ENCODE measurements at places on chromosomes 12 and 14.

GRCh38 chr14:22882529-22883172 is 371 bp upstream of the REM2 start:
- DNase-seq: no peak

- DNase-seq: no peak
Measured at GRCh38 chr14:58826845-58827686, 189.3 kb downstream of the DACT1 start.

DNA sequence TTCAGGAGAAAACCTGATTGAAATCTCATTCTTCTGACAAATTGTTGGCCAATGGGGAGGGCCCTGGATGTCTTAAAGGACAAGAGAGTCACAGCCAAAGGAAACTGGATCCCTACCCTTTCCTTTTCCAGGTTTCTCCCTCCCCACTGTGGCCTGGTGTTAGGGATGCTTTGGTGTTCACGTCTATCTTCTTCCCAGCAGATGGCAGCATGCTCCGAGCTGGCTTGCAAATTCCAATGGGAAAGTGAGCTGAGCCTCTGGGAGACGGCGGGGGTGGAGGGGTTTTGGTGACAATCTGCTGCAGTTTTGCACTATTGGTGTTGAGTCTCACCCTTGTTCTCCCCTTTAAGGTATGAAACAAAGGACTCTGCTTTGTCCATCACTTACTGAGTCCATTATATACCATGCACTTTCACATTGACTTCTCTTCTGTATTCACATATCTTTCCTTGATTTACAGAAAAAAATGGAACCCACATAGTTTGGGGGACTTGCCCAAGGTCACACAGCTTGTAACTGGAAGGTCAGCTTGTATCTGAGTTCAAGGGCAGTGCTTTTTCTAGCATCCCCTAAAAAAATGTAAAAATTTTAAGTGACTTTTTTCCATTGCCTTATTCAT is 39.3 kb downstream of the CCDC177 start:
- no peak for DNase-seq

GRCh38 chr12:128361400-128361995 is 94.5 kb downstream of the TMEM132C start:
- DNase-seq: no peak

DNA sequence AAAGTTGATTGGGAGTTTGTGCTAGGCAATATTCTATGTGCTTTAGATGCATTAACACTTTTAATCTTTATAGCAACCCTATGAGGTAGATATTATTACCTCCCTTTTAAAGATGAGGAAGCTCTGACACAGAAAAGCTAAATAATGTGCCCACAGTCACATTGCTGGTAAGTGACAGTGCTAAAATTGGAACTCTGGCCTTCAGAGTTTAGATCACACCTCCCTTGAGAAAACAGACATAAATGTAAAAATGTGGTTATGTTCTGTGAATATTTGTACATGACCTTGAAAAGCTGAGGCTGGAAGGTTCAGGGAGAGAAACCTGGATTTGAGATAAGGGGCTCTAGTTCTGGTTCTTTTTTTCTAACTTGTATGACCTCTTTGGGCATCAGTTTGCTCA is 1.9 kb downstream of the ABHD4 start:
- DNase-seq: no peak

DNA sequence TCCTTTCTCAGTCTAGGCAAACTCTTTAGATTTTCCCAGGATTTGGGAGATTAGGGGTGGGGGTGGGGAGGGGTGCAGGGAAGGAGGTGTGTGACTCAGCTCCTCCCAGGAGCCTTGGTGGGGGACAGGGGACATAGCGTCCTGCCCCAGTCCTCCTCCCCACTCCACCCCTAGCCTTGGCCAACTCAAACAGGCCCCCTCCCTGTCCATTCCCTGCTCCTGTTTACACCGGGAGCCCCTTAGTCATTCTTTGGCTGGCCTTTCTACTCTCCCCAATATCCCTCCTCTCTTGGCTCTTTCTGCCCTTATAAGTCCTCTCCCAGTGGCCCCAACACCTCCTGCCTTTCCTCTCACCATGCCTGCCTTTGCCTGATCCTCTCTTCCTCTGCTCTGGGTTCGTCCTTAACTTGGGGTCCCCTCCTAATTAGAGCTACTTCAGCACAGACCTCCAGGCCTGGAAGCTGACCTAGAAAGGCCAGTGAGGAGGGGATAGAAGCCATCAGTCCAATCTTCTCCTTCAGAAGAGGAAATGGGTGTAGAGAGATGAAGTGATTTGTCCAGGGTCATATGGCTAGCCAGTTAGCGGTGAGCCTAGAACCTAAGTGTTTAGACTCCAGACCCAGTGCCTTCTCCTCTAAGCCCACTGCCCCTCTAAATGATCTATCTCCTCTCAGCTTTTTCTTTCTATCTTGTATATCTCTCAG is 2.3 kb upstream of the ITGA5 start:
- no peak for DNase-seq

DNA sequence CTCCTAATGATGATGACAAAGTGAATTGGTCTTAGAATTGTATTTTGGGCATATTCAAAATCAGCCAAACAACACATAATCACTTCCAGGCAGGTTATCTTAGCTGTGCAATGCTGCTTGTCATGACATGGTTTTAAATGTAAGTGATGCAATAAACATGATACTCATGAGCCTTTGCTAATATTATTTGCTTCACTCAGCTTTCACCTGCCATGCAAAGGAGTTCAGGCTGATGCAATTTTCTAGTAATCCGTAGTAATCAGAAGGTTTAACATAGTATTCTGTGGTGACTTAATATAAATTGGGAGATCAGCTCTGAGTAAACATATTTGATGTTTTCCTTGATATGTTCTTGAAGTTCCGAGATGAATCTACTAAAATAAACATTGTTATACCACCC is 29.1 kb downstream of the TMEM260 start:
- DNase-seq: no peak

DNA sequence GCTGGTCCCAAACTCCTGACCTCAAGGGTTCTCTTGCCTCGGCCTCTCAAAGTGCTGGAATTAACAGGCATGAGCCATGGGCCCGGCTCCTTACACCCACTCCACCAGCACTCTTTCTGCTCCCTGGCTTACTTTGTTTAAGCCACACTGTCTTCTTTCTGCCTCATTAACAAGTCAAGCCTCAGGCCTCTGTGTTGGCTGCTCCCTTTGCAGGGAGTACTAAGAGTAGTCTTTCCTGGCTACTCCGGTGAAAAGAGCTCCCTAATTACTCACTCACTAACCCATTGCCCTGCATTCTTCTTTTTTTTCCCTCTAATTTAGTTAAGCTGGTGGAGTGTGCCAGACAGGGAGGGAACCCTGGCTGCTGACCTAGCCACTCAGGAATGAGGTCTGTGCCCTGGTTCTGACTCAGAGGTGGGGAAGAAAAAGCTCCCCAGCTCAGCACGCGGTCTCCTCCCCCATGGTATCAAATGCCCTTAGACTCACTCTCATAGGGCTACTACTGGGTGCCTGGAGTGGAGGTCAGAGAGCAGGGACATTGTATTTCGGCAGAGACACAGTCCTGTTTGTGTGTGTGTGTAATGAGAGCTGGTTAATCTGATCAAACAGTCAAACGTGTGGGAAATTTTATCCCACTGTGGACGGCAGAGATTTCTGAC is 19.8 kb downstream of the GALNT6 start:
- no peak for DNase-seq

DNA sequence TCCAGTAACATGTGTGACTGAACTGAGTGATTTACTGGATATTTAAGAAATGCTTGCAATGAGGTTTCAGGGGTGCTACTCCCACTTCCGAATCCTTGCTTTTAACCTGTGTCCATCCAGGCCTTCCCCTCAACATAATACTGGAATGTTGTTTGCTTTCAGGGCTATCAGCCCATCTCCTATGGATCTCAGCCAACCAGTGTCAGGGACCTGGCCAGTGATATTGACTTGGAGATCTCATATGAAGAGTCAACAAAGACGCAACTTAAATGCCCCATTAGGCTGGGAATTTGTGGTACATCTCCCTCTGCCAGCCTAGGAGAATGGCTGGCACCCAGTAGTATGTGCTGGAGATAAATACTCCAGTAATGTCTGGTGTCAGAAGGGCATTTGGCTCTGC is 889 bp upstream of the IFT43 start:
- no peak for DNase-seq

DNA sequence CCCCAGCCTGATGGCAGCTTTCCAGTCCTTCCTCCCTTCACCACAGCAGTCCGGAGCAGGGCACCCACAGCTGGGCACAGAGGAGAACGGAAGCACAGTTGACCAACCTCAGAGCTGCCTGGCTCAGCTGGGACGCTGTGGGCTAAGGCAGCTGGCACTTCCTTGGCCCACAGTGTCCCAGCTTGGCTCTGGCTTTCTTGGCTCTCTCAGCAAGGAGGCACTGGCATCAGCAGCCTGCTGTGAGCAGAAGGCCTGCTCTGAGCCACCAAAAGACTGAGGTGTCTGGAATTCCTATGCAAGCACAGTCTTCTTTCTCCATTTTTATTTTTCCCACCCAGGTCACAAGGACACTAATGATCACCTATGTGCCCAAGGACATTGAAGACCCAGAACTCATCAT is 32.6 kb downstream of the NGB start:
- no peak for DNase-seq

GRCh38 chr14:105857220-105857825 is 330.9 kb downstream of the TMEM121 start:
- no peak for DNase-seq

- DNase-seq: no peak
Measured at GRCh38 chr12:67436230-67436629, 167.1 kb downstream of the CAND1 start.

DNA sequence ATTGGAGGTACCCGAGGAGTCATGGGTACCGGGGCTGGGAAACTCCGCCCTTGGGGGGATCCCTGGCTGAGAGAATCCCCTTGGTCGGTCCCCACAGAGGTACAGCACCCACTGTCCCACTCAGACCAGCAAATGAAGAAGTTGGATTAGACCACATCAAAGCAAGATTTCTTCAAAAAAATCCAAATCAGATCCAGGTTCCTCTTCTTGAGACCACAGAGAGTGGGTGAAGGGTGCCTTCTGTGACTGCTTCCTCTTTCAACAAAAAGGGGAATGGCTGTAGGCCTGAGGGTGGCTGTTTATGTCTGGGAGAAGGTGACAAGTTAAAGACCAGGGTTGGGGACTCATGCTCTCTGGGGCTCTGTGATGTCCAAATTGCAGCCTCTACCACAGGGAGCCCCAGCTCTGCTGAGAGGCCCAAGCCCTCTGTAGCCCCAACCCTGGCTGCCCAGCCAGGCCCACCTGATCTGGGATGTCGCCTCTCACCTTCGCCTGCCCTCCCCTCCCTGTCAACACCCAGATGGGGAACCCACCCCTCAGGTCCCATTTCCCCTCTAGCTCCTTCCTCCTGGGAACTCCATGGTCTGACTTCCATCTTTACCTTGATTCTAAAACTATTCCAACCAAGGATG is 50.9 kb downstream of the ZFP36L1 start:
- DNase-seq: no peak

DNA sequence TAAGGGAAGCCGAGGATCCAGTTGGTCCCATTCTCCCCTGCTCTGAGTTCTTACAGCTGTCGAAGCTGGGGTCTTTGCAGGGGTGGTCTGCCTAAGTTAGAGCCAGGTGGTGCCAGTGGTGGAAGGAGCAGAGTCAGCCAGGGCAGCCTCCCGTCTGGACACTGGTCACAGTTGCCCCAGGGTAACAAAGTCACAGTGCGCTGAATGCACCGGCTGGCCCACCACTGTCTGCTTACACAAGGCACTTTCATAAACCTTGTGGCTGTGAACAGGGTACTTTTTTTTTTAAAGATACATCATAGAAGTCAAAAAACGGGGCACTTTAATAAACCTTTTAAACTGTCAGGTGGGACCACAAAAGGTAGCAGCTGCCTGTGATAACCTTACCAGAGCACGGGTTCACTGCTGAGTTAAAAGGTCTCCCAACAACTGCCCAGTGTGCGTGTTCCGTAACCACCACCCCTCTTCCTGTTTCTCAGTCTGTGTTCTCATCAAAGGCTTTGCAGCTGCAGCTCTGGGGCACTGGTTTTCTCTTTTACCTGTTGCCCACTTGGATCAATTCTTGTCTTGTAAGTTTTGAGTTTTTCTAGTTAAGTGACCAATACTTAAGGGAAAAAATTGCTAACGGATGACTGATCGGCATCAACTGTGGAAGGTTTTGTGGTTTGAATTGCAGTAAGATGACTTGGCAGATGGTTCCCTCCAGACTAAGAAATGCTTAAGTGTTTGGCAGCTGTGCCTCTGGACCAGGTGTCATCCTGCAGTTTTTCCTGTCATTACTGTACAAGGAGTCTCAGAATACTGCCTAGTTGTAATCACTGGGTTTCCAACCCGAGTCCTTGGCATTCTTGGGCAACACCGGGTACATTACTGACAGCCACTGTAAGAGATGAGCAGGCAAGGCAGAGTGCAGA is 55.9 kb downstream of the DYNC1H1 start:
- peak; percentile 13 for DNase-seq

- no peak for DNase-seq
Measured at GRCh38 chr12:94807951-94808350, 157.6 kb upstream of the TMCC3 start.

DNA sequence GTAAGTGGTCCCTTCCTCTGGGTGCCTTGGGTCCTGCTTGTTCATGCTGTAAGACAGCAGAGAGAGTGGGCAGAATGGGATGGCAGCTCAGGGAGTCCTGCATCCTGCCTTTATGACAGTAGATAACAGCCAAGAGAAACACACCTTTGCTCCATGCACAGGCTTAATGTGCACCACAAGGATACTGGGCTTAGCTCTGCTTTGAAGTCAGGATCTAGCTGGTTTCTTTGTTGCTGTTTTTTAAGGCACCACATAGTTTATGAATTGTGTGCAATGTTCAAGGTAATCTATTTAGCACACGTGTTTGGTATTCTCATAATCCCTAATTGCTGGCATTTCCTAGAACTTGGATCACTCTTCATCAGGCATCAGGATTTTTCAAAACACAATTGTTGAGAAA is 239.5 kb upstream of the DCN start:
- no peak for DNase-seq

DNA sequence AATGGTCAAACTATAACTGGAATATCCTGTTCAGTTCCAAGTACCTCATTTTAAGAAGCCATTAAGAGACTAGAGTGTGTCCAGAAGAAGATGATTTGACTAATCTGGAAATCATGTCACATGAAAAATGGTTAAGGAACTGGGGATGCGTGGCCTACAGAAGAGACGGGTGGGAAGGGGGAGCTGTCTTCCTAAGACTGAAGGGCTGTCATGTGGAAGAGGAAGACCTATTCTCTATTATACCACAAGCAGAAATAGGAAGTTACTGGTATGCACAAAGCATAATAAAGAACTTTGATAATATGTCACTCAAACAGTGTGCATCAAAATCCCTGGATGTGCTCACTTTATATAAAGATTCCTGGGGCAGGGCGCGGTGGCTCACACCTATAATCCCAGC is 50.3 kb downstream of the HECTD4 start:
- DNase-seq: no peak

All from activated naive CD8-positive, alpha-beta T cell treated with anti-CD3 and anti-CD28 coated beads, Interleukin-2, amount 50 U/mL, for 16 hours (primary cell).